ENCODE measurements at places on chromosomes 6 and 20.

DNA sequence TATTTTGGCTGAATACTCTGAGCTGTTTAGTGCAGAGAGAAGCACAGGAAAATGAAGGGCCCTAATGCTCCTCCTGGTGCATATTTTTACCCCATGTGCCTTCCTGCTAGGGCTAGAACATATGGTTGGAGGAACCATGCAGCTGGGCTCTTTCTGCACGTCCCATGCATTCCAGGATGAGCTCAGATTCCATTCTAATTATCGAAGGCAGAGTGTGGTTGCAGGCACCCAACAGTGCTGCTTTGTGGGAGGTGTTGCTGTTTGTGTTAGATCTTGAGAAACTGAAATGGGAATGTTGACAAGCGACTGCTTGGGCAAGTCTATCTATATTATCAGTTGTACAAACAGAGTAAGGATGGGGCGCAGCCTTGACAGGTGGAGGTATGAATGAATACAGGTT, 419.5 kb downstream of the DHX35 start:
- DNase-seq = peak; percentile 2

DNA sequence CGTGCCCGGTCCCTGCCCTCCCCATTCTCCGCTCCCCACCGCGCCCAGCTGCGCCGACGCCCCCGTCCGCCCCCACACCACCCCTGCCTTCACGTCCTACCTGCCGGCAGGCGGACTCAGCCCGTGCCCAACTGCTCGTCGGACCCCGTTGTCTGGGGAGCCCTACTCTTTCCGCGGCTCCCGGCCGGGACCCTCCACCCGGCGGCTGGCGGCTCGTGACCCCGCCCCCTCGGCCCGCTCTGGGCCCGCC, at the start of gene SERAC1:
Gene SERAC1 (minus strand): TSS at position 223 of the 250 bp plus-strand sequence. CDS start 9,899 bp downstream, outside the sequence.
- no peak for DNase-seq

GRCh38 chr6:43159599-43159998, 11.5 kb upstream of the SRF start:
- DNase-seq = no peak

DNA sequence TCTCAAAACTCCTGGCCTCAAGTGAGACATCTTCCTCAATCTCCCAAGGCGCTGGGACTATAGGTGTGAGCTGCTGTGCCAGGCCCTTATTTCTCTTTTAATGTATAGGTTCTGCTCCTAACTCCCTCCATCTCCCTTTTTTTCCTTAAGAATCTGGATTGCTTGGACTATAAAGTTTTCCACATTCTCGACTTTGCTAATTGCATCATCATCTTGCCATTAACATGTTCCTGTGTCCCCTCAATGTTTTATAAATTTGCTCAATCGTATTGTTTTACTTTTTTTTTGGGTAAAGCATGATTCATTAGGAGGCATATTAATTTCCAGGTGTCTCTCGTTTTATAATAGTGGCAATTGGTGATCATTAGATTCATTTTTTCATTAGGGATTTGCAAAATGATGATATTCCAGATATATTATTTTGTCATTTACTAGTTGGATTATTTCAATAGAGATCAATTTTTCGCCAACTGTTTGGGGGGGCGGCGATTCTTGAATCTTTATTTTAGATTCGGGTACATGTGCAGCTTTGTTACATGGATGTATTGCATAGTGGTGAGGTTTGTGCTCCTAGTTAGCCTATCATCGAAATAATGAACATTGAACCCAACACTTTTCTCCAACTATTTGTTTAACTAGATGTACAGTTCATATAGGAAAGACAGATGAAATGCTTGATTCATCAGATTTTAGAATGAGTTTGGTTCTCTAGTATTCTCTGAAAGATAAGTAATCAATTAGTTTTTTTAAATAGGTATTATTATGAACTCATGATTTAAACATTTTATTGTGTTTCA, 68.7 kb downstream of the CBFA2T2 start:
- DNase-seq = no peak

- DNase-seq = no peak
Observed at GRCh38 chr20:12203981-12204380, 286.3 kb downstream of the BTBD3 start.

DNA sequence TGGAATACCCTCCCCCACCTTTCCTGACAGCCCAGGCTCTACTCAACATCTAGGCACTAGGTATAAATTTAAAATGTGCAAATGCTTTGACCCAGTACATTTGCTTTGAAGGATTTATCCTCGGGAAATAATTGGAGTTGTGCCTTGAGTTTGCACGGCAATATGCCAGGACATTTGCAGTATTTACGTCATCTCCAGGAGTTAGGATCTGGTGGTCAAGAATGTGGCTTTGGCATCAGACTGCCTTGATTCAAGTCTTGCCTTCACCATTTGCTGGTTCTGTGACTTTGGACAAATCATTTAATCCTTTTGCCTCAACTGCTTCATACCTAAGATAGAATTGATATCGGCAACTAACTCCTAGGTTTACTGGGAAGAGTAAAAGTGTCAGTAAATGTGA, 169.6 kb downstream of the PLCB1 start:
- DNase-seq = no peak

GRCh38 chr6:142934106-142934505, 10.9 kb downstream of the HIVEP2 start:
- no peak for DNase-seq

DNA sequence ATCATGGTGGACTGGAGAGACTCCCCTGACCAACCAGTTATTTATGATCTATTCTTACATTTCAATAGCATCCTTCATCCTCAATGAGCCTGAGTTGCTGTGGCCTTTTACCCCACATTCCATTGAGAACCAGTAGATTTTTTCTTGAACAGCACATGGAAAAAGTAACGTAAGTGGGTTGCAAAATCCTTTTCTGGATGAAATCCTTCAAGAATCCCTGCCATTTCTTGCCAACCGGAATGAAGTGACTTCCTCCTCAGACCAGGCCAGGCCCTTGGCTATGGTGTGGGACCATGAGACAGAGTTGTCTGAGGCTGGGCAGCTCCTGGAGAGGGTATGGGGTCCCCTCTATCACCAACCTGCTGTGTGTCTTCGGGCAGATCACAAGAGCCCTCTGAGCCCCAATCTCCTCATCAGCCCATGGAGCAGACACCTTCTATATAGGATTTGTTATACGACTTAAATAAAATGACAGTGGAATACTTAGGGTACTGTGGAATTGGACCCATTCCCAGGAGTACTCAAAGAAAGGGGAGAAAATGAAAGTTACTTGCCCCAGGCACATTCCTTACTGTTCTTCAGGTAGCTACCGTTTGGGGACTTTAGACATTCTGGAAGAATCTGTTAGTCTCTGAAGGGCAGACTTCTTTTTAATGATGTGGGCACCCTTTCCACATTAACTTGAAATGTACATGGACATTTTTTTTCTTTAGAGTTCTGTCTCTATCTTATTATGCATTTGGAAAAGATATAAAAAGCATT, 10.9 kb downstream of the EYA2 start:
- no peak for DNase-seq

DNA sequence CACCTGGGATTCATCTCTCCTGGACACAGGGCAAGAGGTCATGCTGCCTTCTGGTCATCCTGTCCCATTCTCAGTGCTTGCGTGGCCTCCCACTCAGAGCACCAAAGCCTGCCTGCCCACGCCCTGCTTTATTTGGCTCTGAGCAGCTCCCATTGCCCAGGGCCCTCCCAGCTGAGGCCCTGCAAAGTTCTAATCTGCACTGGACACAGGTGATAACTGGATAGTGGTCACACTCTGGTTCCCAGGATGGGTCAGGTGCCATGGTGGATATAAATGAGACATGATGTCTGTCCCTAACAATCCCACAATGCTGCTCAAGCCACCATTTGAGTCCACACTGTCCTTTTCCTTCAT, 39.5 kb downstream of the CPXM1 start:
- no peak for DNase-seq

- DNase-seq = no peak
Observed at GRCh38 chr20:16863303-16863702, 115.1 kb downstream of the OTOR start.

DNA sequence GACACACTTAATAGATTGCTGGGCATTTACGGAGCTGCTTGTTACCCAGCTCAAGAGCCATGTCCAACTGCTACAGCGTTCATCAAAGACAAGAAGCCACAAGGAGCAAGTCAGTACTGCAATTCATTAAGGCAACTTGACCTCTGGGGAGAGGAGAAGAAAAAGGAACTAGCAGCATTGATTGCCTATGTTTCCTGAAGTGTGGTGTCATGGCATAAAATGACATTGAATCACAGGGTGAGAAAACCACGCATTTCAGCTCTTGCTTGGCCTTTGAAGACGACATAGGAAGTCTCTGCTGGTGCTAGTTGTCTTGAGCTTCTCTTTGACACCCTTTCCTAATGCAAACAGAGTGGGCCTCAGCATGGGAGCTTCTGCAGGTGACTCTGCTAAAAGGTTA, 139.1 kb downstream of the CDH26 start:
- DNase-seq = no peak

DNA sequence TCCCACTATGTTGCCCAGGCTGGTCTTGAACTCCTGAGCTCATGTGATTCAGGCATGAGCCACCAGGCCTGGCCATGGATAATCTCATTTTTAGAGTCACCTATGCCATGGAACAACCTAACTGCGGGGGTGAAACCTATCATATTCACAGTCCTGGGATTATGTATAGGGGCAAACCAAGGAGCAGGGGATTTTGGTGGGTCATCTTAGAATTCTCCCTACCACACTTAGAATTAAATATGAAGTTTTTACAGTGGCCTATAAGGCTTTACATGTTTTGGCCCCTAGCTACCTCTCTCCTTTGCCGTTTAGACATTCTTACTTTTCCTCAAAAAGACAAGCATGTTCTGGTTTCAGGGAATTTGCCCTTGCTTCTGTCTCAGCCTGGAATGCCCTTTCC, 20.6 kb upstream of the VEGFA start:
- DNase-seq = no peak

GRCh38 chr6:137692806-137693205, 174.3 kb upstream of the TNFAIP3 start:
- DNase-seq = no peak

- peak; percentile 64 for DNase-seq
Observed at GRCh38 chr6:165850434-165851019, 187.5 kb upstream of the PDE10A start.

DNA sequence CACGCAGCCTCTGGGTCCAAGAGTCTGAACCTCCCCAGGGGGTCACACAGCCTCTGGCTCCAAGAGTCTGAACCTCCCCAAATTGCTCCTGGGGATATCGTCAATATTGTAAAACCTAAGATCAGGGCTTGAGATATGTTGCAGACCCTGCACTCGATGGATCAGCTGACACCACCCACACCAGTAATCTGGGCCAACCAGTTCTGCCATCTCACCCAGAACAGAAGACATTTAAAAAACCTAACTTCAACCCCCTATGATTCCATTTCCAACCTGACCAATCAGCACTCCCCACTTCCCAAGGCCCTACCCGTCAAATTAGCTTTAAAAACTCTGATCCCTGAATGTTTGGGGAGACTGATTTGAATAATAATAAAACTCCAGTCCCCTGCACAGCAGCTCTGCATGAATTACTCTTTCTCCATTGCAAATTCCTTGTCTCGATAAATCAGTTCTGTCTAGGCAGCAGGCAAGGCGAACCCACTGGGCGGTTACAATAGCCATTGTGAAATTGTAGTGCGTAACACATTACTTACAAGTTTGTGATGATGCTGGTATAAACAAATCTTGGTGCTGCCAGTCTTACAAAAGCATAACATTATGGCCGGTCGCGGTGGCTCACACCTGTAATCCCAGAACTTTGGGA, 32.4 kb upstream of the FAM135A start:
- no peak for DNase-seq

DNA sequence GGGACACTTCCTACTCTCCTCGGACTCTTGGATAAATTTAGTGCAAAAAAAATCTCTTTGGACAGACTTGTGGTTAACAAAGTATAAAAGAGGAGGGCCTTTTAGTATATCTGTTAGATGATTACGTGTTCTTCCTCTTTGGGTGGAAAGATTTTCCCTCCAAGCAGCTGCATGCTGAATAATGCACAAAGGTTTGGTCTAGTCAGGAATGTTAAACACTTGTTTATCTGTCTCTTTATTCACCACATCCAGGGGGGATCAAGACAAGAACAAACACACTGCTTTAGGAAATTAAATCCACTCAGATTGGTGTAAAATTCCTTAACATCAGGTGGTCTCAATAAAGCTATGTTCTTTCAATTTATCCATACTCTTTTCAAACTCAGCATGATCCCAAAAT, 260.9 kb upstream of the CHD6 start:
- DNase-seq = no peak

DNA sequence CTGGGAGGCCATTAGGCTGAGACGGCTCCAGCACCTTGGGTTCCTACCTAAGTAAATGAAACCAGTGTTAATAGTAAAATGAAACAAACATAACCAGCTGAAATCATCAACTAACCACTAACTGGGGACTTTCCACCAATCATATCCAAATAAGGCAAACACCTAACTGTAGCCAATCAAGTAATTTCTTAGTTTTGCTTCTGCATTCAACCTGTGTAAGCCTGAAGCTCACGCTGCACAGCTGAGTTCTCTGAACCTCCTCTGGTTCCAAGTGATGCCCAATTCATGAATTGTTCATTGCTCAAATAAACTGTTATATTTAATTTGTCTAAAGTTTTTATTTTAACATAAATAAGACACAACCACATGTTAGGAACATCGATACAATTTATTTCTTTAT, 22.5 kb downstream of the KLHL32 start:
- no peak for DNase-seq

DNA sequence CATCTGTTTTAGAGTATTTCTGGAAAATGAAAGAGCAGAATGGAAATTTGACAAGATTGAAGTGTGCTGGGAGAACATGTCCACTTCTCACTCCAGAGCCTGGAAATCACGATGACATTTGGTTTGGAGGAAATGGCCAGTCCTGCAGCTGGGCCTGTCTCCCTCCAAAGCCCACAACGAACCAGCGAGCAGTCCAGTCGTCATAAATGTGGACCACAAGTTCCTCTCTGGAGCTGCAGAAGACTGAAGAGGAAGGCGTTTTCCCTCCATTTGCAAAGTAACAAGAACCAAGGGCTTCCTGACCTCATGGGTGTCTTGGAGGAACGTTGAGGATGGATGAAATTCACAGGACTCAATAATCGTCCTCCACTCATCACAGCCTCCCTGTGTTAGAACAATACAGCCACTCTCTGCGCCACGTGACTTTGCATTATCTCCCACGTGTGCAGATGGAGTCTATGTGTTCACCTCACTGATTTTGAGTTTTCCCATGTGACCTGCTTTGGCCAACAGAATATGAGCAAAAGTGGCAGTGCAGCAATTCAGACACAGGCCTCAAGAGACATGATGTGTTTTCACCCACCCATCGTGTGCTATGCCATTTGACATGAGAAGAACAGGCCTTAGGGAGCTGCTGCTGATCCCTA, 9.1 kb upstream of the SPATS1 start:
- DNase-seq = no peak
